HFFc6 (cell line): ENCODE measurements at places on chromosomes 6 and 20. TPM values are rescaled to one million over a fixed set of nuclear protein-coding genes. Genes with fewer than 3 reads are reported as not detected.
A peak's percentile ranks its signal among the peaks of the same experiment; 100 is the strongest.

NOTCH4 gene
- 0.37 to 0.52 TPM (median 0.47 TPM) in 3 replicates for total RNA-seq

MLN gene
- not detected in 3 replicates for total RNA-seq

DNA sequence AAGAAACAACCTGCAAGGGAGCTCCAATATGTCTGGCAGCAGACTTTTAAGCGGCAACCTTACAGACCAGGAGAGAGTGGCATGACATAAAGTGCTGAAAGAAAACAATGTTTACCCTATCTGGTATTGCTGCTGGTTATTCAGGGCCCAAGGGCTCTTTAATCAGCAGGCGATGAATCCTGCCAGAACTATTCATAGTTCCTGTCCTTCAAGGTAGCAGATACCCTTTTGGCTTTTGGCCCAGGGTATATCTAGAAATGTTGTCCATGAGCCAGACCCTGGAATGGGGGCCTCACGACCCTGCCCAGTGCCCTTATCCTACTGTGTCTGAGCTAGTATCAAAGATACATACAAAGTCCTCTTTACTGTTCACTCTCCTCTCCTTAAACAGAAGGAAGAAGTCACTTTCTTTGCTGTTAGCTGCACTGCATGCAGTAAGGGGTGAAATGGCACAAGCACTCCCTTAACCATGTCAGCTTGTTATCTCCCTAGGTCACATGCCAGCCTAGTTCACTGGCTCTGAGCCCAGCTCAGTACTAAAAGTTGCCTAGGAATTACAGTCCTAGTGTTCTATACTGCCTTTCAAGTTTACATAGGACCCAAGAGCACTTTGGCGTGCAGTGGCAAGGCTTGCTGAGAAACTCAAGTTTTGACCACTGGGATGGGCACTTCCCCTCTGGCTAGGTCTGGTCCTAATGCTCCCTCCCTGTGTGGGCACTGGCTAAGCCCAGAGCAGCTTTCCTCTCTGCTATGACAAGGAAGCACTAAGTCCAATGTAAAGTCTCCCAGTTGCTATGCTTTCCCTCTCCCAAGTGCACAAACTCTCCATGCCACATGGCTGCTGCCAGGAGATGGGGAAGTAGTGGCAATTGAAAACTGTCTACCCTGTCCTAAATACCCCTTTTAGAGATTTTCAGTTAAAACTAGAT lies 122.0 kb downstream of the HTR1B start:
- DNase-seq: no peak
- no peaks in the 10 kb centered on the region; the same call in 1 of the 2 replicates for H3K27me3 ChIP-seq
- H3K4me1 ChIP-seq: peaks cover 20% of the 10 kb centered on the region; the same call in 1 of the 2 replicates

- H3K4me3 ChIP-seq: no peak overlapping the region
- H3K27me3 ChIP-seq: peaks cover 3% of the 10 kb centered on the region
- H3K36me3 ChIP-seq: no peaks in the 10 kb centered on the region
- no peaks in the 10 kb centered on the region for H3K4me1 ChIP-seq
- no peak for DNase-seq
Observed at GRCh38 chr6:39203436-39204159, 25.7 kb downstream of the KCNK5 start.

GRCh38 chr20:53487461-53488200 lies 106.0 kb downstream of the ZNF217 start:
- H3K36me3 ChIP-seq: no peaks in the 10 kb centered on the region
- no peak for DNase-seq
- H3K27ac ChIP-seq: no peak overlapping the region
- no peaks in the 10 kb centered on the region for H3K4me1 ChIP-seq

GRCh38 chr20:48771542-48771941 lies 56.3 kb downstream of the PREX1 start:
- peaks cover 17% of the 10 kb centered on the region for H3K4me1 ChIP-seq
- peak; percentile 61 for DNase-seq
- peaks cover 11% of the 10 kb centered on the region for H3K27me3 ChIP-seq

- no peak overlapping the region for H3K27ac ChIP-seq
- H3K4me1 ChIP-seq: peaks cover 14% of the 10 kb centered on the region
- DNase-seq: no peak
- no peak overlapping the region for H3K4me3 ChIP-seq
- H3K27me3 ChIP-seq: peaks cover 10% of the 10 kb centered on the region
Observed at GRCh38 chr20:50663095-50663821, 28.1 kb downstream of the RIPOR3 start.

DNA sequence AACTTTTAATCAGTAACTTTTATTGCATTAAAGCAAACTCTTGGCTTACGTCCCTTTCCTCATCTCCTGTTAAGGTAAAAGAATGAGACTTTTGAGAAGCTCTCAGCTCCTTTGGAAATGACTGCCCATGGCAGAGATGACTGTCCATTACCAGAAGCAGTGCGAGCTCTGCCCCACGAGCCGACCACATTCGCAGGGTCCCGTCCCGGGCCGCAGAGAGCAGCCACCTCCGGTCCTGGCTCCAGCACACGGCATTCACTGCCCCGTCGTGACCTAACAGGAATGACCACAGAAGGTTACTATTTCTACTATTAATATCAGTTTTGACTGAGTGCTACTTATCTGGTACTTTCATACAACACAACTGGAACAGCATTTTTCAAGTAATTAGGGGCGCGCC lies 63.4 kb downstream of the WDR27 start:
- no peak for DNase-seq
- peaks cover 2% of the 10 kb centered on the region for H3K27me3 ChIP-seq
- H3K4me1 ChIP-seq: peaks cover 8% of the 10 kb centered on the region; the same call in 1 of the 2 replicates
- no peak overlapping the region for H3K4me3 ChIP-seq

DNA sequence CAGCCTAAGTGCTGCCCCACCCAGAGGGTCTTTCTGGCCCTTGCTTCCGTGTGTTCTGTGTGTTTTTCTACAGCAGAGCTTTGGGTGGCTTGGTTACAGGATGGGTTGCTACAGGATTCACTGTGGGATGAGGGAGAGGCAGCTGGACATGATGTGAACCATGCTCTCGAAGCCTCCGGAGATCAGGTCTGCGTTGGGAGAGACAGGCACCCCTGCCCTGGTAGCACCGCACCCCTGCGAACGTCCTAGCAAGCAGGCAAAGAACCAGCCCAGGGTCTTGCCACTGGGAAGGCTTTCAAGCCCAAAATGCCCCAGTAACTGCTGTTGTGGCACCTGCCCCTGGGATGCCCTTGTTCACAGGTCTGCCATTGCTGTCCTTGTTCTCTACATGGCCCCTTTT lies 66.4 kb downstream of the IGF2R start:
- peak overlapping the region; percentile 89 for H3K27ac ChIP-seq
- H3K4me1 ChIP-seq: peaks cover 74% of the 10 kb centered on the region
- no peaks in the 10 kb centered on the region; the same call in none of the 2 replicates for H3K27me3 ChIP-seq
- peaks cover 62% of the 10 kb centered on the region for H3K36me3 ChIP-seq
- no peak overlapping the region; the same call in 1 of the 2 replicates for H3K4me3 ChIP-seq
